ENCODE measurements at places on chromosomes 3 and 15.

GRCh38 chr15:67109141-67110034 lies 44.0 kb downstream of the SMAD3 start:
- DNase-seq = peak; percentile 56
- peaks cover 13% of the 10 kb centered on the region for H3K4me1 ChIP-seq

GRCh38 chr3:157810924-157811718 lies 295.1 kb downstream of the SHOX2 start:
- H3K27ac ChIP-seq = no peak overlapping the region
- no peak overlapping the region for H3K4me3 ChIP-seq
- DNase-seq = no peak
- H3K36me3 ChIP-seq = no peaks in the 10 kb centered on the region
- H3K4me1 ChIP-seq = no peaks in the 10 kb centered on the region

DNA sequence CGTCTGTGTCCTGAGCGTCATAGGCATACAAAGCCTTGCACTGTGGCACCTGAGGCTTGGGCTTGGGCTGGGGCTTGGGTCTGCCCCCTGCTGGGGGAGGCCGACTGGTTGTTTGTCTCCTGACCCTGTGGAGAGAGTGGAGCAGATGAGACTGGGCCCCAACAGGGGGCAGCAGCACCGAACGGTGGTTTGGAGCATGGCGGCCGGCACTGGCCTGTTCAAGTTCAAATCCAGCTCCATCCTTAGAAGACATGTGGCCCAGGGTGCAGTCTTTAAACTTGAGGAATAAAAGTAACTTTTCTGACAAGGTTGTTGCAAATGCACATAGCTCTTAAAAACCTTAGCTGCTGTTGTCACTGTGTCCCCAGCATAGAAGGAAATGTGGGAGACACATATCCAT lies 33.3 kb downstream of the CCNB2 start:
- H3K27me3 ChIP-seq = no peaks in the 10 kb centered on the region
- H3K27ac ChIP-seq = no peak overlapping the region
- H3K36me3 ChIP-seq = no peaks in the 10 kb centered on the region
- H3K4me1 ChIP-seq = no peaks in the 10 kb centered on the region
- DNase-seq = peak; percentile 48

DNA sequence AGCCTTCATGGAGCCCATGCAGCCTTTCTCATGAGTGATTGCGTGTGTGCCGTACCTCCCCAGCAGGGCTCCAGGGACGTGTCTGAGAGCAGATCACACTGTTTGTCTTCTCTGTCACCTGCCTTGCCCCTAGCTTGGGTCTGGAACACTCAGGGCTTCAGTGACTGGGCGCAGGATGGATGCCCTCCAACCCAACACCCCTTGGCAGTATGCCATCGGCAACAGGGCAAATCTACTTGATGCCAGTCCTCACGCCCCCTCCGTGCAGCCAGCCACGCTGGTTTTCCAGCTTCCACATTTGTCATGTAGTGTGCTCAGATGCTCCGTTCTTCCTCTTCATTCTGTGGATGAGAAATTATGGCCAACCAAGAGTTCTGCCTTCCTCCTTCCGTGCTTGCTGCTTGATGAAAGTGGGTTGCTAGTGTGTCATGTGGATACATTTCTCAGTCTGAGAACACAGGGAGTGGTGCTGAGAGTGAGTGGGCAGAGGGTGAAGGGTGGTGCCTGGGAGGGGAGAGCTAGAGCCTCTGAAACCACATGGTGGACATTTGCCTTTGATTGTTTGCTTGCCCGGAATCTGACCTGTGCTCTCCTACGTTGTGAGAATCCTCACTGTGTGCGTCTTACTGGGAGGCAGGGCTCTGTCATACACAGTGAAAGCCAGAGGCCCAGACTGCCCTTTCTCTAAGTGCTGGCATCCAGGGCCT lies 97.2 kb downstream of the FAM43A start:
- H3K27ac ChIP-seq = no peak overlapping the region
- DNase-seq = no peak
- H3K36me3 ChIP-seq = no peaks in the 10 kb centered on the region
- H3K4me3 ChIP-seq = no peak overlapping the region
- H3K4me1 ChIP-seq = no peaks in the 10 kb centered on the region
- H3K27me3 ChIP-seq = no peaks in the 10 kb centered on the region

DNA sequence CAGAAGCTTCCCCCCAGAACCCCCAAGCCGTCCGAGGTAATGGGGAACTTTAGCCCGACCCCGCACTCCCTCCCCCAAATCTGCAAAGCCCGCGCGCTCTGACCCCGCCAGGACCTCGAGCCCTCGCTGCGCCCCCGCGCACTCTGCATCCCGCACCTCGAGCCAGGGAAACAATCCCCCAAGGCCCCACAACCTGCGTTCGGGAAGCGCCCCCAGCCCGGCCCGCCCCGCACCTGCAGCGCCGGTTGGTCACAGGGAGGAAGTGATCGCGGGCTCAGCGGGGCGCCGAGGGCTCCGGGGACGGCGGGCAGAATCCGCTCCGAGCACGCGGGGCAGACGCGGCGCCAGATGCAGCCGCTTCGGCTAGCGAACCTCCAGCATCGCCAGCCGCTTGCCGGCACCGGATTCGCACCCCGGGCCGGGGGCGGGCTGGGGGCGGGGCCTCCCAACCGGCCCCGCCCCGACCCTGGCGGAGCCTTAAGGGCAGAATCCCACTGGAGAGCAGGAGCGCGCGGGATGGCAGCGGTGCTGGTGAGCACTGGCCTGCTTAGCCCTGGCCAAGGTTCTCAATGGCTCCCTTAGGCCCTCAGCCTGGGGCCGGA lies at the start of gene CAMKV:
Gene CAMKV, minus strand, starts transcription at position 382 of the 602 bp plus-strand sequence. CDS start 7,518 bp downstream, outside the sequence.
- peaks cover 20% of the 10 kb centered on the region for H3K4me1 ChIP-seq
- peak within 1 kb of the TSS; percentile 22 for H3K4me3 ChIP-seq
- H3K36me3 ChIP-seq = no peaks in the 10 kb centered on the region
- peaks cover 28% of the 10 kb centered on the region for H3K27me3 ChIP-seq
- no peak for DNase-seq
- H3K27ac ChIP-seq = no peak within 1 kb of the TSS

DNA sequence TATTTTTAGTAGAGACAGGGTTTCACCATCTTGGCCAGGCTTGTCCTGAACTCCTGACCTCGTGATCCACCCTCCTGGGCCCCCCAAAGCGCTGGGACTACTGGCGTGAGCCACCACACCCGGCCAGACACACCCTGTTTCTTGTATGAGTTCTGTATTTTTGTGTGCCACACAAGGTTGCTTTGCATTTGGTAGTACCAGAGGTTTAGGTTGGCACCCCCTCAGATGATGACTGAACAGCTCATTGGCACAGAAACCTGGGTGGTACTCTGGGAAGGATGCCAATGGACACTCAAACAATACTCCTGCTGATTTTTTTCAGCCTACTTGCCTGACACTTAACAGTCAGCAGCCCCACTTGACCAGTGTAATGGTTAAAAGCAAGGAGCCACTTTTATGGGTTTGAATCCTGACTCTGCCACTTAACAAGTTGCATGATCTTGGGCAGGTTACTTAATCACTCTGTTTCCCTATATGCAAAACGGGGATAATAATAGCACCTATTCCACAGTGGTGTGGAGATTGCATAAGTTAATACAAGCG lies 39.2 kb upstream of the BCL2A1 start:
- H3K27ac ChIP-seq = no peak overlapping the region
- H3K36me3 ChIP-seq = no peaks in the 10 kb centered on the region
- no peaks in the 10 kb centered on the region for H3K4me1 ChIP-seq
- no peak for DNase-seq

DNA sequence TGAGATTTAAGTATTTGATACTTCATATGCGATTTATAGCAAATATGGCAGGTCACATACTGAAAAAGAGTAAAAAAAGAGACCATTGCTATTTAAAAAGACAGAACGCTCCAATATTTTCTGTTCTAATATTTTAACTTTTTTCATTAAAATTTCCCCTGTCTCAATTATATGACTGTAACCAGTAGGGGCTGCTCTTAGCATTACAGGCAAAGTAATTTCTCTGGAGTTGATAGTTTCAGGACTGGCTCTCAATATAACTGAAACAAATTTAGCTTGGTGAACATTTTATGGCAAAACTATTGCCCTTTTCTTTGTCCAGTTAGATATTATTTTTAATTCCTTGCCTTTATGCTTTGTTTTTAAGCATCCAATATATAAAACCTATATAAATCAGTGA lies 286.3 kb upstream of the ROBO2 start:
- no peak for DNase-seq
- H3K36me3 ChIP-seq = no peaks in the 10 kb centered on the region
- no peaks in the 10 kb centered on the region for H3K4me1 ChIP-seq

Measured in colonic mucosa (tissue), 4 donors.